ENCODE measurements at places on chromosomes 4 and X.

GRCh38 chr4:157185363-157185762 is 35.2 kb upstream of the GRIA2 start:
- DNase-seq = no peak

DNA sequence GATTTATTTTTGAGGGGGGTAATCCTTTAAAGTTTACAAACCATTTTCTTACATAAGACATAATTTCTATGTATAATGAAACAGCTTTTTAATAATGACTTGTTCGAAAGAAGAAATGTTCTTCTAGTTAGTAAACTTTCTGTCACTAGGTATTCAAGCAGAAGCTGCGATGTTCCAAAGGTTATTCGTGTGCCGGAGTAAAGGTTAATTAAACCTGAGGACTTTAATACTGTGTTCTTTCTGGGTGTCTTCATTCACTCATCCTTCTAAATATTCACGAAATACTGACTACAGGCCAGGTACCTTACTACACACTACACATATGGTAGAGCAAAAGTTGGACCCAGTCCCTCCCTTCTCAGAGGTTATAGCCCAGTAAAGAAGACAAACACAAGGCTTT is 96.7 kb downstream of the NR3C2 start:
- no peak for DNase-seq

DNA sequence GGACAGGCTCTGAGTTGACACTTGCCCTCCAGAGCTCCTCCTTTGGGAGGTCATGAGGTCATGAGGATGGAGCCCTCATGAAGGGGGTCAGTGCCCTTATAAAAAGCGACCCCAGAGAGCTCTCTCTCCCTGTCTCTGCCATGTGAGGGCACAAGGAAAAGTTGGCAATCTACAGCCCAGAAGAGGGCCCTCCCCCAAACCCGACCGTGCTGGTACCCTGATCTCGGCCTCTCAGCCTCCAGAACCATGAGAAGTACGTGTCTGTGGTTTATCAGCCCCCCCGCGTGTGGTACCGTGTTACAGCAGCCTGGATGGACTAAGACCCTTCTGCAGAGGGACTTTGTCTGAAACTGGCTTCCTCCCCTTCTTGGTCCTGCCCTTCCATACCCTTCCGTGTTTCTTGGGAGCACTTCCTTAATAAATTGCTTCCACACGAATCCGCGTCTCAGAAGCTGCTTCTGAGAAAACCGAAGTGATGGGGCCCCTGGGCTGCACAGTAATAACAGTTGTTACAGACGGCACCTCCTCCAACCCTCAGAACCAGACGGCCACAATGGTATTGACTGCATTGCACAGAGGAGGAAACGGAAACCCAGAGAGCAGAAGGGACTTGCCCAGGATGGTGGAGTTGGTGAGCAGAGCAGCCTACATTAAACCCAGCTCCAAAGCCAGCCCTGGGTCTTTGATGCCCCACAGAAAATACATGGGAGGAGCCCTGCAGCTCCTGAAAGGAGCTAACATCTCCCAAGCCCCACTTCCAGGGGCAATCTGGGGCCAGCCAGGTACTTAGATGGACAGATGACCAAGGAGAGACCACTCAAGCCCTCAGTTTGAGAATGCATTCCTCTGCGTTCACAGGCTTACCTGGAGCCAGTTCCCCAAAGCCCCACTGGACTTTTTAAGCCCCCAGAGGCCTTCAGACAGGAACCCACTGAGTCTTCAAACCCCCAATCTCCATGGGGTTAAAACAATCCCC is 242.7 kb downstream of the BCOR start:
- peak; percentile 72 for DNase-seq

DNA sequence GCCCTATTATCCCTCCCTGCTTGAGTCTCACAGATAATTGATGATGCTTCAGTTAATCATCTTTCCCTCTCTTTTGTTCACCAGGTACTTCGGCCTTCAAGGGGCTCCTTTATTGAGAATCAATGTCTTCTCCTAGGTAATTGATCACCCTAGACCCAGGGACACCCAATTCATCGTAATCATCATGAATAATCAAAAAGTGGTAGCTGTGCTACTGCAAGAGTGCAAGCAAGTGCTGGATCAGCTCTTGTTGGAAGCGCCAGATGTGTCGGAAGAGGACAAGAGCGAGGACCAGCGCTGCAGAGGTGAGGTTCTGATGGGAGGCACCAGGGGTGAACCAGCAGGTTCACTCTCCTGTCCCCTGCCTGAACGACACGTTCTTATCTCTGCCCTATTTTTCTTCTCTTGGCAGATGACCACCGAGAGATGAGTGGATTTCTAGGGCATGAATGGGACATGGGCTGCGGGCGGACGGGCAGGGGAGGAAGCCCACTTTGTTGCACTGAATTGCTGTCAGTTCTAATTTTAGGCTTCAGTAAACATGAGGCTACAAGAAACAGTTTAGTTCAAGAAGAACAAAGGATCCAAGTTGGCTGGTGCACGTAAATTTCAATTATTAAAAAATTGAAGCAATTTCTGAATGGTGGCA is 80.5 kb downstream of the ALPK1 start:
- no peak for DNase-seq

DNA sequence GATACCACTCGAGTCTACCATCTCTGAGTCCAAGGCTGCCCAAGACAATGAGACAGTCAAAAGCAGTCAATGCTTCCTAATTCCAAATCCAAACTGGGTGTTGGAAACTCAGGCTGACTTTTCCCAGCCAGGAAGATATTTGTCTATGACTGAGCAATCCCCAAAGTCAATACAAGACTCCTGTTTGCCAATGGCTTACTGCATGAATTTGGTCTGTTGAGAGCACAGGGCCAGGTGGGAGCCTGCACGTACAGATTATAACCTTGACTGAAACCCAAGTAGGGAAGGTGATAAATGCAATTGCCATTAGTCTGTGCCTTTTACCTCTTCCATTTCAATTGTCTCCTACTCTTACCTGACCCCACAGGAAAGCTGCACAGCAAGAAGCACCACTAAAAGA is 72.6 kb upstream of the PPARGC1A start:
- no peak for DNase-seq

- DNase-seq = no peak
These were observed 18.9 kb upstream of the PCDH10 start for GRCh38 chr4:133130171-133130570.

DNA sequence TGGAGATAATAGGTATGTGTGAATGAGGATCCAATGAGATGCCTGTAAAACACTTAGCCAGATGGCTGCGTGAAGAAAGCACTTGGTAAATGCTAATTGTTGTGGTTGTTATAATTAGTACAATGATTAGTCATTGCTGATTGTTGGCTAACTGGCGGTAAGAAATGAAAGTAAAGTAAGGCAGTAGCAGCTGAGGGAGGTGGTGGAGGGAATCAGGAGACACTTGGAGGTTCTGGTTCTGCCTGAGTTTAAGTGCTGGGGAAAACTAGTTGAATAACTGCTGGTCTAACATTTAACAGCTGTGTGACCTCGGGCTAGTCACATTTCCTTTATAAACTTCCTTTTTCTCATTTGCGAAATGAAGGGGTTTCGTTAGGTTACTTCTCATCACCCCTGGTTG is 30.9 kb downstream of the CD38 start:
- no peak for DNase-seq

- DNase-seq = no peak
These were observed 233.0 kb downstream of the DKK2 start for GRCh38 chr4:106803083-106803482.

- DNase-seq = no peak
These were observed 2246.0 kb downstream of the ARAP2 start for GRCh38 chr4:33998291-33998690.

DNA sequence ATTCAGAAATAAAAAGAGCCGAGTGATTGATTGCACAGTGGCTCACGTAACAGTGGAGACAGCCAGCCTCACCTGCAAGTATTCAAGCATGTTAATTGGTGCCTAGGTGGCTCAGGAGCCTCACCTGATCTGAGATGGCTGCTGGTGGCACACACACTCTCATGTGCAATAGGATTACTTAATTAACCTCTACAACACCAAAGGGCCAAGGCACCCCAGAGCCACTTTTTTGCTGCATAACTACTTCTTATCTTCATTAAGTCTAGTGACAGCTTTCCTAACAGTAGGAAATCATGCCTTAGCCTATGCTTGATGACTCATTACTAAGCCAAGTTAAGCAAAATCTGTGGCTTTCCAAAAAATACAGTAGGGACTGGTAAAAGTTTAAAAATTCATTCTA is 117.3 kb upstream of the NOCT start:
- no peak for DNase-seq

DNA sequence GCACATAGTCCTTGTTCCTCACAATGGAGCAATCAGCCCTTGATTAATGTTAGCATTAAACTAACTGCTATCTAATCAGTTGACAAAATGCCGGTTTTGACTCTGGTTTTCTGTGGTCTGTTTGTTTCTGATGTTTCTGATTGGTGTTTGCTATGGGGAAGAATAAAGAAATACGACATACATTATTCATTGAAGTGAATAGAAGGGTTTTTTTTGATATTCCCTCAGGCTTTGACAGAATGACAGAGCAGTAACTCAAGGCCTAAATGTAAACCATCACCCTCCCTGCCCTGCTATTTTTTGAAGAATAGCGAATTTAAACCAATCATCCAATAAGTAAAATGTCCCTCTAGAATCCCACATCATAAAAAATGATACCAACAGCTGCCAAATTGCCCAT is 65.5 kb upstream of the HS3ST1 start:
- no peak for DNase-seq

- DNase-seq = no peak
These were observed 39.5 kb downstream of the ENOPH1 start for GRCh38 chr4:82469791-82470345.

DNA sequence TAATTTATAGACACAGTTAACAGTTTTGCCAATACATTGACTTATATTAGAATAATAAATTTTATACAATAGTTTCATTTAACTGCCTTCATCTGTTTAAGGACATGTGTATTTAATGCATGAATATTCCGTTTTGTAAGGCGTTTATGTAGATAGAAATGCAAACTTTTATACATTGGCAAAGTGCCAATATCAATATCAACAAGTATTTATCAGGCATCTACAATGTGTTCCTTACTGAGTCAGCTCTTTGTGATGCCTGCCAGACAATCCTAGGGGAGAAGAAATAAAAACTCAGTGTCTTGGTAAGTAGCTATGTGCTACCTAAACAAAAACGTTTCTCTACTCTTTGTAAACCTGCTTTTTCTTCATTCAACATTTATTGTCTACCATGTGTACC is 1142.2 kb downstream of the C4orf33 start:
- no peak for DNase-seq

GRCh38 chr4:145719752-145720624 is 40.0 kb downstream of the C4orf51 start:
- no peak for DNase-seq

GRCh38 chrX:147377728-147378127 is 534.0 kb upstream of the FMR1 start:
- no peak for DNase-seq

GRCh38 chr4:24010994-24011393 is 121.1 kb upstream of the PPARGC1A start:
- DNase-seq = no peak

DNA sequence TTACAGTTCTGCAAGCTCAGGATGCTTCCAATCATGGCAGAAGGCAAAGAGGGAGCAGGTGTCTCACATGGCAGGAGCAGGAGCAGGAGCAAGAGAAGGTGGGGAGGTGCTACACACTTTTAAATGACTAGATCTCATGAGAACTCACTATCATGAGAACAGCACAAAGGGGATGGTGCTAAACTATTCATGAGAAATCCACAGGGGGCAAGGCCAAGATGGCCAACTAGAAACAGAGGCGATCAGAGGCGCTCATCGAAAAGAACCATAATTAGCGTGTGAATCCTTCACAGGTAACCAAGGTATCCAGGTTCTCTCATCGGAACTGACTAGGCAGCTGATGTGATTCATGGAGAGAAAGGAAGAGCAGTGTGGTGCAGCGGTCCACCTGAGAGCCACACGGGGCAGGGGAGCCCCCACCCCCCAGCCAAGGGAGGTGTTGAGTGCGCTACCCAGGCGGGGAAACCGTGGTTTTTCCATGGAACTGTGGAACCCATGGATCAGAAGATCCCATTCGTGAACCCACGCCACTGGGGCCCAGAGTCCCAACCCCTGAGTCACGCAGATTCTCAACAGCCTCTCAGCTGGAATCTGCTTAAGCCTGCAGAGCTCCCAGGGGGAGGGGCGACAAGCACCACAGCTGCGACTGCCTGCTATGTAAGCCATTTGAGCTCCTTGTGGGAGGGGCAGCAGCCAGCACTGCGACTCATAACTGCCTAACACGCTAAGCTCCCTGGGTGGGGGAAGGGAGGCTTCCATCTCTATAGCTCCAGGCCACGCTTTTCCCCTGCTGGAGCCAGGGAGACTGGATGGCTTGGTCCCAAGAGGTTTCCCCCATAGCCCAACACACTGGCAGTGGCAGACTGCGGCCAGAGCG is 46.7 kb downstream of the FGF16 start:
- DNase-seq = no peak

GRCh38 chr4:72896515-72896914 is 173.0 kb downstream of the COX18 start:
- DNase-seq = no peak

DNA sequence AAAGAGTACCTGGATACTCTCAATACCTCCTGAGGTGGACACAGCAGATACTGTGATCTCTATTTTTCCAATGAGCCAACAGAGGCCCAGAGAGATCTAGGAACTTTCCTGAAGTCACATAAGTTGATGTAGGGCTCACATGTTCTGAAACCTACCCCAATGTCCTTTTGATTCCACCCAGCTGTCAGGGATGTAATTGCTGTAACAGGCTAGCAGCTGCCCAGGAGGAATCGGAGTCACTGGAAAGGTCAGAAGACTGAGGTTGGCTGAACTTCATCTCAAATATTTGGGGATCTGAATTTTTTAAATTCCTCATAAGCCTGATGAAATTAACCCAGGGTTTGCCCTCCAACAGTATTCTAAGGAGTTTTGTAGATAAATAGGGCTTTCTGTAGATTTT is 52.5 kb upstream of the PROM1 start:
- no peak for DNase-seq

- no peak for DNase-seq
These were observed 135.5 kb downstream of the PALLD start for GRCh38 chr4:168632301-168632725.

DNA sequence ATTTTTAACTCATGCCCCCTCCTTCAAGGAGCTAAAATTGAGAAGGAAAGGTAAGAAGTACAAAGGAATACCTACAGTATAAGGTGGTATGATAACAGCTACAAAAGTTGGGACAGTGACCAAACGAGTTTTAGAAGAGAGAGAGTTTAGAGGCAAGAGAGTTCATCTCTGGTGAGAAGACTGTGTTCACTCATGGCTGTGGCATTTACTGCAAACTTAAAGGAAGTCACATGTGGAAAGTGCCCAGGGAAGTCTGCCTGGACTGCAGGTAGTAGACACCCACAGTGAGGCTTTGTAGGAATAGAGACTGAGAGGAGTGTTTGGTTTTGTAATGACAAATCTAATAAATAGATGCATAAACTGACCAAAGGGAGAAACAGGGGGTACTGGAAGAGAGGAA is 493.5 kb downstream of the IL15 start:
- no peak for DNase-seq

DNA sequence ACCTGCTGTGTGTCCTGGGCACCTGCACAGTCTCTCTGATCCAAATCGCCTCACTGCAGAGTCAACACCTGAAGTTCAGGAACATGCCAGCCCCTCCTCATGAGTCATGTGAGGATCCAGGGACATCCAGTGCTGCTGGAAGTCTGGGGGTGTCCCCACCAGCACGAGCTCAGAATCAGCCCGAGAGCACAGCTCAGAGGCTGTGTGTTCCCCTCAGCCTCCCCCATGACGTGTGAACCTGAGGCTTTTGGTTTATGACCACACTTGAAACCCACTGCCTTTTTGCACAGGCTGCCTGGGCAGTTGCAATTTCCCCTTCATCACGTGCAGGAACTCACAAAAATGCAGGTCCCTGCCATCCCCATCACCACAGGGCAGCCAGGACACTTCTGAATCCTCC is 47.1 kb downstream of the PPP2R2C start:
- DNase-seq = no peak

All from activated CD4-positive, alpha-beta T cell treated with anti-CD3 and anti-CD28 coated beads, Interleukin-2, amount 50 U/mL, for 24 hours (primary cell).